ENCODE measurements at places on chromosomes 7 and 10. TPM values are rescaled to one million over a fixed set of nuclear protein-coding genes. Genes with fewer than 3 reads are reported as not detected.

PPP2R2D gene
- total RNA-seq = 23.8 TPM

PIK3AP1 gene
- total RNA-seq = under 0.01 TPM

EN2 gene
- total RNA-seq = not detected

KLF14 gene
- not detected for total RNA-seq

ASIC3 gene
- not detected for total RNA-seq

CCM2 gene
- 56.1 TPM for total RNA-seq

IQUB gene
- 0.18 TPM for total RNA-seq

AGAP3 gene
- total RNA-seq = 33.3 TPM

CYP3A7 gene
- not detected for total RNA-seq

SPRN gene
- total RNA-seq = 0.36 TPM

GIMAP8 gene
- not detected for total RNA-seq

AGAP4 gene
- 1.8 TPM for total RNA-seq

UNCX gene
- total RNA-seq = not detected

CALY gene
- total RNA-seq = not detected

BTBD16 gene
- total RNA-seq = not detected

PCDH15 gene
- not detected for total RNA-seq

LBX1 gene
- total RNA-seq = not detected

TRIL gene
- total RNA-seq = under 0.01 TPM

HOXA5 gene
- total RNA-seq = 23.9 TPM

MBLAC1 gene
- total RNA-seq = 0.72 TPM

EBLN1 gene
- not detected for total RNA-seq

SPAM1 gene
- total RNA-seq = not detected

C7orf25 gene
- total RNA-seq = 6.1 TPM

PLEKHS1 gene
- total RNA-seq = not detected

FZD1 gene
- 3.6 TPM for total RNA-seq

PRSS37 gene
- not detected for total RNA-seq

SUV39H2 gene
- 23.3 TPM for total RNA-seq

CXCL12 gene
- 15.8 TPM for total RNA-seq

EPHA1 gene
- total RNA-seq = not detected

PTN gene
- 61.7 TPM for total RNA-seq

LIPF gene
- total RNA-seq = not detected

CHST3 gene
- total RNA-seq = 10.6 TPM

ZNF503 gene
- total RNA-seq = 0.83 TPM

CD36 gene
- total RNA-seq = 0.54 TPM

CALML3 gene
- not detected for total RNA-seq

HMX3 gene
- not detected for total RNA-seq

CTAGE6 gene
- 0.18 TPM for total RNA-seq

RAPGEF5 gene
- total RNA-seq = 0.28 TPM

Measured in IMR-90 (cell line).